Activated T-cell treated with anti-CD3 and anti-CD28 coated beads for 24 hours (primary cell): ENCODE measurements at places on chromosomes 12 and 14.
A peak's percentile ranks its signal among the peaks of the same experiment; 100 is the strongest.

DNA sequence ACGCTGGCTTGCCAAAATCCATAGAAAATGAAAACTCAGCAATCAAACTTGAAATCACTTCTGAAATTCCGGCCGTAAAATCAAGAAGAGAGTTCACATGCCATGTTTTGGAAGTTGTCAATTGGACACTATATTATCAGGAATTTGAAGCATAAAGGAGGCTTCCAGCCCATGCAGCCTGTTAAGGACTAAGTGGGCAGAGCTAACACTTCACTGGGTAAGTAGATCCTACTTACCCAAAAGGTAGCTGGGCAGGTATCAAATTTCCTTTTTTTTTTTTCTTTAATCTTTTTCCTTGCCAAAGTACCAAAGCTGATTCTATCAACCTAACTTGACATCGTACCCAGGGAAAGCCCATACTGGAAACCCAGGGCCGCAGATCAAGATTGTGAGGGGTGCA lies 71.5 kb upstream of the ARHGAP5 start:
- DNase-seq, result no peak

DNA sequence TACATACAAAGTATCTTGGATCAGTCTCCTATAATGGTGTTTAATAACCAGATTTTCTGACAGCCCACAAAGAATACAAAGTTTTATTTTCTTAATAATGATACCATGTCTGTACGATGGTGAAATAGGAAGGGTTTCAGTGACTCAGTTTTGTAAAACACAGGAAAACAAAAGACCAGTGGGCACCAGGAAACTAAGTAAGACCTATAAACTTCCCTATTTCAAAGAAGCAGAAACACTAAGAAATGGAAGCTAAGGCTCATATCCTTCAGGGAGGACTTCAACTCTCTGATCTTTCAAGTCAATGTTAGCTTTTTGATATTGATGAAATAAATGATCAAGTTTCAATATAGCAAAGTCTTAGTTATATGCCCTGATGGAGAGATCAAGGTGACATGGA lies 196.0 kb downstream of the DUSP6 start:
- no peak for DNase-seq

DNA sequence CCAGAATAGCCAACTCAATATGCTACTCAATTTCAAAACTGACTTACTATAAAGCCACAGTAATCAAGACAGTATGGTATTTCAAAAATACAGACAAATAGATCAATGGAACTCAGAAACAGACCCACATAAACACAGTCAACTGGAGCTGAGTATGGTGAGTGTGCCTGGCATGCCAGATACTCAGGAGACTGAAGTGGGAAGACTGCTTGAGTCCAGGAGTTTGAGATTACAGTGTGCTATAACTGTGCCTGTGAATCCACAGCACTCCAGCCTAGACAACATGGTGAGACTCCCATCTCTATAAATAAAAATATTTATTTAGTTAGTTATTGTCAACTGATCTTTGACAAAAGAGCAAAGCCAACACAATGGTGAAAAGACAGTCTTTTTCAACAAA lies 81.8 kb downstream of the NUMB start:
- DNase-seq, result no peak

GRCh38 chr14:102545461-102546265 lies 36.1 kb upstream of the ANKRD9 start:
- DNase-seq, result no peak

GRCh38 chr12:114668886-114669288 lies 15.1 kb downstream of the TBX3 start:
- no peak for DNase-seq

- no peak for DNase-seq
Measured at GRCh38 chr12:58893495-58893894, 26.8 kb downstream of the LRIG3 start.

DNA sequence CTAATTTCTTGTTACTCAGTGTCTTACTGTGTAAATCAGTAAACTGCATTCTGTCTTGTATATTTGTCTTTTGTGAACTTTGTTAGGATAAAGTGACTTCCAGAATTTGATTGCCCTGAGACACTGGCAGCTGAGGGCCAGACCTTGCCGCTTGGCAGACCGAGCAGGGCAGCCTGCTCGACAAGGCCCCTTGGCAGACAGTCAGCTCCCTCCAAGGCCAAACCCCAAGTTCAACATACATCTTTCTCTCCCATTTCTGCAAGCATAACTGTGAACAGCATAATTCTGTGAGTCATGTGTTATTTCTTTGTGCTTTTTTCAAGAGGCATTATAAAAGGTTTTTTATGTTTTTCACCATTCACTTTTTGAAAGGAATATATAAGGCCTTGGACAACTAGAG lies 39.2 kb upstream of the BMAL2 start:
- DNase-seq, result no peak

GRCh38 chr14:69654116-69654515 lies 42.7 kb downstream of the SUSD6 start:
- DNase-seq, result no peak

- no peak for DNase-seq
Measured at GRCh38 chr12:47249719-47250357, 170.1 kb upstream of the AMIGO2 start.

DNA sequence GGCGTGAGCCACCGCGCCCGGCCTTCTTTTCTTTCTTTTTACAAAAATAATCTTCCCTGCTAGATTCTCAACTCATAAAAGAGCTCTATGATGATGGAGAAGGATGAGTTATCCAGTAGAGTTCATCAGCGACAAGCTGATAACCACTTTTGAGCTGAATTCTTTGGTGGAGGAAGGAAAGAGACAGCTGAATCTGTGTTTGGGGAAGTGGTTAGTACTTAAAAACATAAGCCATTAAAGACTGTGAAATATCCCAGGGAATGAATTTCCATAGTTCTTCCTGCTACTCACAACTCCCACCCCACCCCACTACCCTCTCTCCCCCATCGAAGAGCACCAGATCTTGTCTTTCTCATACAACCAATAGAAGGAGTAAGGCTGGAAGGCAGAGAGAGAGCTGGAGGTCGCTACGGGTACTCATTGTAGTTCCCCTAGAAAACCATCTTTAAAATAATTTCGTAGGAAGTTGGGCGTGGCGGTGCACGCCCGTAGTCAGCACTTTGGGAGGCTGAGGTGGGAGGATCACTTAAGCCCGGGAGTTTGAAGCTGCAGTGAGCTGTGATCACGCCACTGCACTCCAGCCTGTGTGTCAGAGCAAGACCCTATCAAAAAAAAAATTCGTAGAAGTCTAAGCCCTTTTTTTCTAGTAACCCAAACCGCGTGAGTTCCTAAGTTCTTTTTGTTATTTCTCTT lies 647 bp upstream of the ESPL1 start:
- no peak for DNase-seq

- no peak for DNase-seq
Measured at GRCh38 chr12:31369712-31370521, 44.0 kb upstream of the SINHCAF start.

DNA sequence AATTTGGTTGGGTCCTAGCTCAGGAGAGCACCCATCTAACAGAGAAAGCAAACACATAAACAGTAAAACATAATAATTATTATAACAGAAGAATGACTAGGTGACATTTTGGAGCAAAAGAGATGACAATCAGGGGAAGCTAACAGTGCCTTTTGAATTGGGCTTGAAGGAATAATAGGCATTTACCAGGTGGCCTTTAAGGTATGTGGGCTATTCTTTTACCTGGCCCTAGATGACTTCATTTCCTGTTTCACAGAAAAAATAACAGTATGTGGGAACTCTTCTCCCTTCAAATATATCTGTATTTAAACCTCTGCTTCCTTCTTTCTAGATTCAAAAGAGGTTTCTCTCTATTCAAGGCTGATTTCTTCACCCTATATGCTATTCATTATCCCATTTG lies 3.8 kb downstream of the IRAK4 start:
- DNase-seq, result no peak

GRCh38 chr14:86464341-86464740 lies 934.4 kb downstream of the FLRT2 start:
- DNase-seq, result no peak

DNA sequence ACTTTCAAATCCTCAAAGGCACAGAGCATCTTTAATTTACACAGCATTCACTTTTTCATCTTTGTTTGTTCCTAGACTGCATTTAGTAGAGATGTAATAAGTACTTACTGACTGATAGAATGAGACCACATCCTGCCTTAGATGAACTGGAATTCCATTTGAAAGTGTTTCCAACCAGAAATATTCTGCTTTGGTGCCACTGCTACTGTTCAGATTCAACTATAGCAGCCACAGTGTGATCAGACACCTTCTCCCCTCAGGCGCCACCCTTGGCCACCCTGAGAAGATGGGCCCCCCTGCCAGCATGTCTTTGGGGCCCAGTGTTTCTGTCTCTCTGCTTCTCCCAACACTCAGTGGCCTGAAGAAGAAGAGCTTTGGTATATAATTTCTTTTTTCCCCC lies 449.1 kb downstream of the RAD51B start:
- DNase-seq, result no peak

- no peak for DNase-seq
Measured at GRCh38 chr14:90295870-90296516, 35.7 kb downstream of the NRDE2 start.

DNA sequence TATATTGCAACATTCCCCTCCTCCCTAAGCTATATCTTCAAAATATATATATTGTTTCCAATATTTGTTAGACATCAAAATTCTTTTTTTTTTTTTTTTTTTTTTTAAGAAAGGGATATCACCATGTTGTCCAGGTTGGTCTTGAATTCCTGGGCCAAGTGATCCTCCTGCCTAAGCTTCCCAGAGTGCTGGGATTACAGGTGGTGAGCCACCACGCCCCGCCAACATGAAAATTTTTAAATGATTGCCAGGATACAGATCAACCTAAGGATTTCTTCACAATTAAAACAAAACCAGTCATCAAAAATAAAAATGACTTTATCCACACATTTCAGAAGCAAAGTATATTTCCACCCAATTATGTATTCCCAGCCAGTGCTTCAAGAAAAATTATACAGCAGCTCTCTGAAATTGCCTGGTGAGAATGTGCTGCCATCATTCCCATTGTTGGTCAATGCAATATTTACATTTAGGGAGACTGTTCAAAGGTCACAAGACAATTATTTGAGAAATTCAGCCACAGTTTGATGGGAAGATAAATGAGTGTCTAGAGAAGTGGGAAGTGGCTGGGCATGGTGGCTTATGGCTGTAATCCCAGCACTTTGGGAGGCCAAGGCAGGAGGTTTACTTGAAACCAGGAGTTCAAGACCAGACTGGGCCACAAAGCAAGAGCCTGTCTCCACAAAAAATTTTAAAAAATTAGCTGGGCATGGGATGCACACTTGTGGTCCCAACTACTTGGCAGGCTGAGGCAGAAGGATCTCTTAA lies 141.7 kb upstream of the AMIGO2 start:
- no peak for DNase-seq

- no peak for DNase-seq
Measured at GRCh38 chr12:90410962-90411361, 544.0 kb downstream of the CCER1 start.

GRCh38 chr12:54975875-54976274 lies 8.7 kb downstream of the TESPA1 start:
- no peak for DNase-seq

- DNase-seq, result no peak
Measured at GRCh38 chr12:66025477-66025876, 105.1 kb downstream of the LLPH start.

- DNase-seq, result no peak
Measured at GRCh38 chr12:72472350-72472749, 200.2 kb downstream of the TRHDE start.

- DNase-seq, result peak; percentile 28
Measured at GRCh38 chr12:94621662-94622359, 28.5 kb downstream of the TMCC3 start.

DNA sequence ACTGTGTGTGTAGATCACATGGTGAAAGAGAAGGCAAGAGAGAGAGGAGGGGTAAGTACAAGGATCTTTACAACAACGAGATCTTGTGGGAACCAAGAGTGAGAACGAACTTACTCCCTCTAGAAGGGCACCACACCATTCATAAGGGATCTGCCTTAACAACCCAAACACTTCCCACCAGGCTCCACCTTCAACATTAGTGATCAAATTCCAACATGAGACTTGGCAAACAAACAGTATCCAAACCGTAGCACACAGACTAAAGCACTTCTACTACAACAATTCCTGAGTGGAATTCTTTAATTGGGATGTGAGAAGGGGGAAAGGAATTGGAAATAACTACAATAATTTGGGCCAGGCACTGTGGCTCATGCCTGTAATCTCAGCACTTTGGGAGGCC lies 35.0 kb upstream of the ESR2 start:
- DNase-seq, result no peak

DNA sequence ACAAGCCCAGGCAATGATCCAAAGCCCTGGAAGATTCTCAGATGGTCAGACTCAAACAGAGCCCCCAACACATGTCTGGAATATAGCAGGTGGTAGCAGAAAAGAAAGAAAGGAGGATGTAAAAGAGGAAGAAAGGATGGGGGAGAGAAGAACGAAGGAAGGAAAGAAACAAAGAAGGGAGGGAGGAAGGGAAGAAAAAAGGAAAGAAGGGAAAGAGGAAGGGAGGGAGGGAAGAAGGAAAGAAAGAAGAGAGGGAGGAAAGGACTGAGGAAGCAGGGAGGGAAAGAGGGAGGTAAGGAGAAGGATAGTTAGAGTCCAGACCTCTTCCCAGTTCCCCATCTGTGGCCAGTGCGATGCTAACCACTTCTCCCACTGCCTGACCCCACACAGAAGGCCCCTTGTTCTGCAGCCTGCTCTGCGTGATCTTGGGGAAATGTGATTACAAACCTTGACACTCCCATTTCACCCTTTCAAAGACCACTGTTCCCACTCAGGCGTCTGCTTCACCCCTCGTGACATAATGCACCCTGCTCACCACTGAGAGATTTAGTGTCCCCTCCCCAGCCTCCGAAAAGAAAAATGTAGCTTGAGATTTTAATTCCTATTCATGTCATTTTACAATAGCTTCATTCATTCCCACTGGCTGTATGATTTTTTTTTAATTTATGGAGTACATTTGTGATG lies 357.9 kb downstream of the BCL11B start:
- no peak for DNase-seq

DNA sequence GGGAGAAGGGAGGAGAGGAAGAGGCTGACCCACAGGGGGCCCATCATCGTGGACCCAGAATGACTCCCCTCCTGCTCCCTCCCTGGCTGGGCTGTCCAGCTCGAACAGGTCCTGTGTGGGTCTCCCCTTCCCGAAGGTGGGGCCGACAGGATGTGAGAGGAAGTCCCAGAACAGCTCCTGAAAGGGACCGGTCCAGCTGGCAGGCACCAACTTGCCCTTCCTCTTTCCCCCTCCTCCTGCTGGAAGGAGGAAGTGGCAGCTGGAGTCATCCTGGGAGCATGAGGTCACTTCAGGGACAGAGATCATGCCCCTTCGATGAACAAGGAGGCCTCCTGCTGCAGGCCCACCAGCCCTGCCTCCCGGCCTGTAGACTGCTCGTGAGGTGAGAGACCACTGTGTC lies 35.0 kb upstream of the BEGAIN start:
- no peak for DNase-seq

- DNase-seq, result no peak
Measured at GRCh38 chr12:21546716-21547115, 20.6 kb downstream of the SPX start.

DNA sequence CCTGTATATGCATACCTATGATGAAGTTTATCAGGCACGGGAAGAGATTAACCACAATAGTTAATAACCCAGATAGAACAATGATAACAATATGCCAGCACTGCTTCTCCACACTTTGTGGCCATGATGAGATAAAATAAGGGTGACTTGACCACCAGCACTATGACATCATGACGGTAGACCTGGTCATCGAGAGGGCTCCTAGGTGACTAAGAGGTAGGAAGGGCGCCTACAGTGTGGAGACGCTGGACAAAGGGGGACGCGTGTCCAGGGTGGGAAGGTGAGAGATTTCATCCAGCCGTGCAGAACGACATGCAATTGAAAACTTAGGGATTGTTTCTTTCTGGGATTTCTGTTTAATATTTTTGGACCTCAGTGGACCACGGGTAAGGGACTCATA lies 221.8 kb upstream of the RTL1 start:
- DNase-seq, result no peak
